Upper lobe of left lung (tissue), 6 donors: ENCODE measurements at places on chromosomes 6 and 20. TPM values are rescaled to one million over a fixed set of nuclear protein-coding genes. Genes with fewer than 3 reads are reported as not detected.

Gene MCM8
- 4.2 TPM for total RNA-seq

GRCh38 chr20:826695-827323, 6.7 kb upstream of the FAM110A start:
- no peak for DNase-seq
- no peak overlapping the region for H3K4me3 ChIP-seq
- H3K4me1 ChIP-seq: no peaks in the 10 kb centered on the region
- no peak overlapping the region for H3K27ac ChIP-seq
- H3K27me3 ChIP-seq: no peaks in the 10 kb centered on the region

Gene EEF1E1
- total RNA-seq: 16.3 TPM

DNA sequence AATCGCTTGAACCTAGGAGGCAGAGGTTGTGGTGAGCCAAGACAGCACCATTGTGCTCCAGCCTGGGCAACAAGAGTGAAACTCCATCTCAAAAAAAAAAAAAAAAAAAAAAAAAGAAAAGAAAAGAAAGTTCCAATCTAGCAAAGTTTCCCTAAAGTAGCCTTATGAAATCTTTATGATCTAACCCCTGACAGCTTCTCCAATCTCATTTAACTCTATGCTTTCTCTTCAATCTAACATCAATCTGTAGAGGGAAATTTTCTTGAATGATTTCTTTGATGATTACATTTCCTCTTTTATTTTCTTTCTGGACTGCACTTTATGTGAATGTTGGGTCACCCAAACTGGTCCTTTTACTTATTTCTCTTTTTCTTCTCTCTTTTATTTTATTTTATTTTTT, 2.2 kb upstream of the SLC18B1 start:
- H3K27me3 ChIP-seq: no peaks in the 10 kb centered on the region
- H3K4me1 ChIP-seq: peaks cover 10% of the 10 kb centered on the region
- no peak overlapping the region for H3K4me3 ChIP-seq
- no peaks in the 10 kb centered on the region for H3K36me3 ChIP-seq
- no peak for DNase-seq

- no peaks in the 10 kb centered on the region for H3K27me3 ChIP-seq
- no peaks in the 10 kb centered on the region for H3K36me3 ChIP-seq
- no peak overlapping the region for H3K4me3 ChIP-seq
- H3K27ac ChIP-seq: no peak overlapping the region
- no peaks in the 10 kb centered on the region for H3K4me1 ChIP-seq
Measured at GRCh38 chr6:14658030-14658429, 540.5 kb downstream of the CD83 start.

DNA sequence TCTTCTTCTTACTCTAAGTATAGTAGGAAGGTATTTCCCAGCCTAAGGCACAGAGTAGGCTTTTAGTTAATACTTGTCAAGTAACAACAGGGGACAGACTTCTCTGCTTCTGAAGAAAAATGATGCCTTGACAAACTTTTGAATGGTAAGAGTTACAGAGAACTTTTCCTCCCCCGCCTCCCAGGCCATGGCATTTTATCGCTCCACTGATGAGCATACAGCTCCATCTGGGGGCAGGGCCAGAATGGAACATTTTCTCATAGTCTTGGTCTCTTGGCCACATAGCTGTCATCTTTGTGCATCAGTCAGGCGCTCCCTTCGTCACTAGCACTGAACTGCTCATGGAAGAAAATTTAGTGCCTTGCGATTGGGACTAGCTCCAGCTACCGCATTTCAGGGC, 1066.8 kb upstream of the CITED2 start:
- H3K4me1 ChIP-seq: no peaks in the 10 kb centered on the region
- no peak overlapping the region for H3K4me3 ChIP-seq
- no peak overlapping the region for H3K27ac ChIP-seq
- H3K36me3 ChIP-seq: no peaks in the 10 kb centered on the region
- H3K27me3 ChIP-seq: no peaks in the 10 kb centered on the region

DNA sequence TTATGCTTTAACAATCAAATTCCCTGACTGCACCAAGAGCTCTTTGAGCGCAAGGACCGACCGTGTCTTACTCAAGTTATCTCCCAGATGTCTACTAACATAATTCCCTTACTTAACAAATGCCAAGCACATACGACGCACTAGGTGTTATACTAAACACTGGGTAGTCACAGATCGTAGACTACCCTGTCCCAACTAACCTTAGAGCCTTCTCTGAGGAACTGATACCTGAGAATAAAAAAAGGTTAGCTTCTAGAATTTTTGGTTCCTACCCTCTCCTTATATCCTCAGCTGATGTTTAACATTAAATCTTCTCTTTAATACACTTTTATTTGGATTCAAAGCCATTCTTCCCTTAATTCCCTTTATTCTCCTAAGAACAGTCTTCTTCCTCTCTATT, 38.5 kb downstream of the EPB41L2 start:
- peaks cover 7% of the 10 kb centered on the region for H3K4me1 ChIP-seq
- no peak overlapping the region for H3K4me3 ChIP-seq
- DNase-seq: no peak
- H3K27ac ChIP-seq: no peak overlapping the region
- no peaks in the 10 kb centered on the region for H3K27me3 ChIP-seq

Gene ADGRG6
- 22.5 TPM for total RNA-seq
